ENCODE measurements at places on chromosomes 11 and 22.

GRCh38 chr11:116202922-116203321 lies 569.9 kb downstream of the BUD13 start:
- no peak for DNase-seq

DNA sequence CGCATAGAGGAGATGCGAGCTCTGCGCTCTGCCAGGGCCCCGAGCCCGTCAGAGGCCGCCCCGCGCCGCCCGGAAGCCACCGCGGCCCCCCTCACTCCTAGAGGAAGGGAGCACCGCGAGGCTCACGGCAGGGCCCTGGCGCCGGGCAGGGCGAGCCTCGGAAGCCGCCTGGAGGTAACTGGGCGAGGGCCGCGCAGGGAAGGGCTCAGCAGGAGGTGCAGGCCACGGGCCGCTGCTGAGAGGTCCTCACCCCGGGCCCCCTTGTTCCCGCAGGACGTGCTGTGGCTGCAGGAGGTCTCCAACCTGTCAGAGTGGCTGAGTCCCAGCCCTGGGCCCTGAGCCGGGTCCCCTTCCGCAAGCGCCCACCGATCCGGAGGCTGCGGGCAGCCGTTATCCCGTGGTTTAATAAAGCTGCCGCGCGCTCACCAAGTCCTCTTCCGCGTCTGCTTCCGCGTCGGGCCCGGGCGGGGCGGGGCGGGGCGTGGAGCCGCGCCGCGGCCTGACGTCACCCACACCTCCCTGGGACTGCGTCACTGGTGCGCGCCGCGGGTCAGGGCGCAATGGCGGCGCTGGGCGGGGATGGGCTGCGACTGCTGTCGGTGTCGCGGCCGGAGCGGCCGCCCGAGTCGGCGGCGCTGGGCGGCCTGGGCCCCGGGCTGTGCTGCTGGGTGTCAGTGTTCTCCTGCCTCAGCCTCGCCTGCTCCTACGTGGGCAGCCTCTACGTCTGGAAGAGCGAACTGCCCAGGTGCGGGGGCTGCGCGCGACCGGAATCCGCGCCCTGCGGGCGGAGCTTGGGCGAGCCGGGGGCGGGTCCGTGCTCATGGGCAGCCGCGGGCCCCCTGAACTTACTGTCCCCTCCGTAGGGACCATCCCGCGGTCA lies at the start of gene RCE1:
Gene RCE1, plus strand, starts transcription at position 546 of the 880 bp plus-strand sequence. Its CDS starts 15 bp downstream, at position 561.
- peak; percentile 84 for DNase-seq

- no peak for DNase-seq
Observed at GRCh38 chr11:3876613-3877012, 21.1 kb downstream of the STIM1 start.

- DNase-seq: peak; percentile 58
Observed at GRCh38 chr22:26658671-26659478, 1.5 kb downstream of the MIAT start.

- no peak for DNase-seq
Observed at GRCh38 chr11:64126796-64127195, 39.1 kb downstream of the MACROD1 start.

- DNase-seq: no peak
Observed at GRCh38 chr11:93221539-93221938, 23.7 kb upstream of the SLC36A4 start.

- DNase-seq: no peak
Observed at GRCh38 chr11:116989184-116989583, 109.0 kb downstream of the SIK3 start.

DNA sequence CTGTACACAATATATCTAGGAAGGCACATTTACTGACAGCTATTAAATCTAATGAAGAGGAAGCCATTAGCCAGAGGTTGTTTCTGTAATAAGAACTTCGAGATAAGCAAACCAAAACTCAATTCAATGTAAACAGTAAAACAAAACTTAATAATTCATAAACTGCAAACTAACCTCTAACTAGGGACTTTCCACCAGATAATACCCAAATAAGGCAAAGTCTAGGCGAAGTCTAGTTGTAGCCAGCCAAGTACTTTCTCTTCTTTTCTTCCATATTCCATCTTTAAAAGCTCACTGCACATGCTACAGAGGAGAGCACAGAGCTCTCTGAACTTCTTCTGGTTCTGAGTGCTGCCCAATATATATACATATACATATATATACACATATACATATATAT lies 229.9 kb upstream of the ANO5 start:
- no peak for DNase-seq

DNA sequence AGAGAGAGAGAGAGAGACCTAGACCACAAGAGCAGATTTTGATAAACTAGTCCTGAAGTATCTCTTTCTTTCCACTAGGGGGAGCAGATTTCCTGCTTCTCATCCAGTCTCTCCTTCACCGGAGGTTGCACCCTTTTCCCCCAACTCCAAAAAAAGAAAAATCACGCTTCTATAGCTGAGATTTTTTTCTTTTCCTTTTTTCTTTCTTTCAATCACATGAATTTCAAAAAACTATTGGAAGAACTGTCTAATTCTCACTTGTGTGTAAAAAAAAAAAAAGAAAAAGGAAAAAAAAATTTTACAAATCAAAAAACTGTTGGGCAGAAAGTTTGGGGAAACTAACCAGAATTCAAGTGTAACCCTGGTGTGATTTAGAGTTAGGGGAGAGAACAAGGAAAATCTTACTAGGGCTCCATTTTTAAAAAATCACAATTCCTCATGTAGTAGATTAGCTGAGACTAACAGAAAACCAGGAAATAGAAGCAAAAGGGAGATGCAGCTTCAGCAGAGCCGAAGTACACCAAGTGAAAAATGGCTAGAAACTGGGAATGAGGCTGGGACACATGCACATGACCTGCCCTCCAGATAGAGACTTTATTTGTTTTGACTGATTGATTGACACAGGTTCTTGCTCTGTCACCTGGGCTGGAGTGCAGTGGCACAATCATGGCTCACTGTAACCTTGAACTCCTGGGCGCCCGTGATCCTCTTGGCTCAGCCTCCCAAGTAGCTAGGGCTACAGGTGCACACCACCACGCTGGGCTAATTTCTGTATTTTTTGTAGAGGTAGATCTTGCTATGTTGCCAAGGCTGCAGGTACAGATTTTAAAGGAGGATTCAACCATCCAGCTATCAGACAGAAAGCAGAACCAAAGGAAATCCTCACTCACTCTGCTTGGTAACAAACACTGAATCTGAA lies 27.1 kb downstream of the SDHD start:
- DNase-seq: no peak

GRCh38 chr22:20866736-20867135 lies 7.9 kb downstream of the SNAP29 start:
- DNase-seq: no peak

DNA sequence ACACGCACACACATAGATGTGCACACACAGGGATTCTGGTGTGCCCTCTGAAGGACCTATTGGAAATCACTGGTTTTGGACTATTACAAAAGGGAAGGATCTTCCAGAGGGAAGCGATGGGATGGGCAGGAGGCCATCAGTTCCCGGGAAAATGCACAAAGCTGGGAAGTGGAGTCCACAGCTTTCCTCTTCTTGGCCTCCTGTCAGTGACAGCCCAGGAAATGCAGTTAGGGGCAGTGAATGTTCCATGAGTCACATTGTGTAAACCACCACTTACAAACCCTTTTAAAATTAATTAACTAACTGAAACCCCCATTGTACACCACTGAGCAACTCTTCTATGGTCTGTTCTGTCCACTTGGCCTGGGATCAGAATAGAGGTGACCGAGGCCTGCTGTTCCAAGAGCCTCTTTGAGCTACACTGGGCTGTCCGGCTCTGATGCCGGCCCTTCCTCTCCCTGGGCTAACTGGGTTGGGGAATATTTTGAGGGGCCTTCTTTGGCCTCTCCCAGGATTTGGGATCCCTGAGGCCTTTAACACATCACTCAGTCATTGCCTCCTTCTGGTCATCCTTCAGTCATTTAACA lies 137.7 kb downstream of the FEZ1 start:
- no peak for DNase-seq

GRCh38 chr22:45799291-45799690 lies 127.7 kb downstream of the ATXN10 start:
- no peak for DNase-seq

- no peak for DNase-seq
Observed at GRCh38 chr11:70030412-70030811, 47.7 kb upstream of the ANO1 start.

- DNase-seq: no peak
Observed at GRCh38 chr11:117888139-117888566, 11.7 kb upstream of the FXYD6 start.

DNA sequence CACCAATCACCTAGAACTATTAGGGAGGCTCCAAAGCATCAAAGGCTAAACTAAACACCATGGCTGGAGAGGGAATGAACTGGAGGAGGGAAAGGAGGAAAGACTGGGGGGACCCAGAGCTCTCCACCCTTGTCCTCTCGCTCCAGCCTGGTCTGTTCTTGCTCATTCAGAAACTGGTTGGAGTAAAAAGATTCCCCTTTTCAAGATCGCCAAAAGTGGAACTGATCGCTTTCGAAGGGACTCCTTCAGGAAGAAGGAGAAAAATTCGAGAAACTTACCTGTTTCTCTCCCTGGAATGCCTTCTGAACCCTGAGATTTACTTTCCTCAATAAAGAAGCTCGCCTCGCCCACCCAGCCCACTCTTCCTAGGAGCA lies 46.9 kb downstream of the OR4D9 start:
- DNase-seq: no peak

DNA sequence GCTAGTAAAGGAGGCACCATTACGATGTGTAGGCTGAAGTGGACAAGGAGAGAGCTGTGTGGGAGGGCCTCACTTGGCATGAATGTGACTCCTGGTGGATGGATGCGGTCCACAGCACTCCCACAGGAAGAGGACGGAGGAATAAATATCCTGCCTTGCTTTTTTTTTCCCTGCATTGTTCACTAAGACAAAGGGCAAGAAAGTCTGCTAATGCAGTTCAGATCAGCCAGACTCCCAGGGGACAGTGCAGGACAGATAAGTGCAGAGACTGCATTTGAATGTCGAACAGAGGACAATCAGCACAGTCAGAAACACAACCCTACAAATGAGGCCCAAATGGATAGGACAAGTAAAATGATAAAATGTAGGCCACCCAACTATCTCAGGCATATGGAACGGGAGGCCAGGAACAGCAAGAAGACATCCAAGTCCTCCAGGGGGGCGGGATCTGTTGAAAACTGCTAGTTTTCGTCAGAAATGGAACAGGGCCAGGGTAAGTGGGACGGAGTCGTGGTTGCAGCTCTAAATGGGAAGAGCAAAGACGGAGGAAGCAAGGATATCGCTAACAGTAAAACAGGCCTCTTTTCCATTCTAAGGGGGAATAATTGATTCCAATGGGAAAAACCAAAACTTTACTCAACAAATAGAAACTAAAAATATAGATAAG lies 25.2 kb upstream of the OR8B8 start:
- DNase-seq: no peak

GRCh38 chr11:60966890-60967289 lies 4.6 kb upstream of the CD6 start:
- DNase-seq: no peak

DNA sequence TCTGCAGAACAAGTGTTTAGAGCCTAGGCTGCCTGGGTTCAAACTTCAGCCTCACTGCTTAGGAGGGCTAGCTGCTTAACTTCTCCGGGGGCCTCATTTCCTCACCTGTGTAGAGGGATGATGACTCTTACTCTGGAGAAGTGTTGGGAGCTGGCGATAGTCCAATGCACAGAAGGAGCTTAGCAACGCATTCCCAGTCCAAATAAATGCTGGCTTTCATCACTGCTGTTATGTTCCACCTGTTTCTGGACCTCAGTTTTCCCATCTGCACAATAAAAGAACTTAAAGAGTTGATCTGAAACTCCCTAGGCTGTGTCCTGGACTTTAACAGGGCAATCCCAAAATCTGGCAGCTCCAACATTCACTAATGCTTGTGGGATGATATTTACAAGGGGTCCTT lies 337.8 kb downstream of the MIAT start:
- DNase-seq: no peak

DNA sequence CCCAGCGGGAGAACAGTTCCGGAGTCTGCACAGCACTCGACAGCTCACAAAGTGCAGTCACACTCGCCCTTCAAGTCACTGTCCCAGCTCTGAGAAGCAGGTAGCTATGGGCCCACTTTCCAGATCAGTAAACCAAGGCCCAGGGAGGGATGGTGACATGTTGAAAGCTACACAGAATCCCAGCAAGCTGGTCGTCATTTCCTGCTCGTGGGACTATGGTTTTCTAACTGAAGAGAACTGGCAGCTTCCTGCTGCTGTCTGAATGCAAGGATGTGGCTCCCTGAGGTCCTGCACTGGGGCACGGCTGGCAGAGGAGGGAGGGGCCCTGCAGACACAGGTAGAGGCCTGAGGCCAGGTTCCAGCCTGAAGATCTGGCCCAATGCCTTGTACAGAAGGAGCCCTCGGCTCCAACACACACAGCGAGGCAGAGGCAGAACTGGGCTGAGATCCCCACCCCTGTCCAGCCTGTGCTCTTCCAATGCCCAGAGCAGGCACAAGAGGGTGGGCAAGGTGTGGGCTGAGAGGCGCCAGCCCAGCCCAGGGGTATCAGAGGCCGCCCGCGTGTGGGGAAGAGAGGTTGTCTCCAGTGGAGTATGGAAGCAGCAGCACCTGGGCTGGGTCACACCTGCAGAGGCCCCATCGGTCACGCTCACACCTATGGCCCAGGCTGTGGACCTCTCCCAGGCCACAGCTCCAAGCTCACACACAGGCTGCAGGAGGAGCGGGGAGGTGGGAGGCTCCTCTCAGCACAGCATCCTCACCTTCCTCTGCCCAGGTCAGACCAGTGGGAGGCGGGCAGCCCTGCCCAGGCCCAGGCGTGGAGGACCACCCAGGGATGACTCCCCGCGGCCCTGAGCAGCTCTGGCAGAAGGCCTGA lies 119.2 kb downstream of the PHF21B start:
- DNase-seq: no peak

- DNase-seq: no peak
Observed at GRCh38 chr11:68806931-68807844, 34.5 kb downstream of the CPT1A start.

DNA sequence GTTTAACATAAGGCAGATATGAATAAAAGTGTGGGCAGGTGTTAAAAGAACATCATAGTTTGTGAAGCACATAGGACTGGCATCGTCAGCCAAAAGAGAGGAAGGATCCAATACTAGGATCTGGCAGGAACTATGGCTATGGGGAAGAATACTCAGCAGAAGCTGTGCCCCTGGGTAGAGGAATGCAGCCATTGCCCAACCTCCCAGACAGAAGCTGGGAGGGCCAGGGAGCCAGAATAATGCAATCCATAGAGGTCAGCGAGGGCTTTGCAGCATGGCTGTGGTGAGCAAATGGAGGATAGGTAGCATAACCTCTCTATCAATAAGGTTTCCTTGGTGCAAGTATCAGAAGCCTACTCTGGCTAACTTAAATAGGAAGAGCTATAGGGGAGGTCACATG lies 11.7 kb upstream of the CSTF3 start:
- no peak for DNase-seq

- DNase-seq: no peak
Observed at GRCh38 chr22:20012741-20013331, 3.8 kb downstream of the ARVCF start.

DNA sequence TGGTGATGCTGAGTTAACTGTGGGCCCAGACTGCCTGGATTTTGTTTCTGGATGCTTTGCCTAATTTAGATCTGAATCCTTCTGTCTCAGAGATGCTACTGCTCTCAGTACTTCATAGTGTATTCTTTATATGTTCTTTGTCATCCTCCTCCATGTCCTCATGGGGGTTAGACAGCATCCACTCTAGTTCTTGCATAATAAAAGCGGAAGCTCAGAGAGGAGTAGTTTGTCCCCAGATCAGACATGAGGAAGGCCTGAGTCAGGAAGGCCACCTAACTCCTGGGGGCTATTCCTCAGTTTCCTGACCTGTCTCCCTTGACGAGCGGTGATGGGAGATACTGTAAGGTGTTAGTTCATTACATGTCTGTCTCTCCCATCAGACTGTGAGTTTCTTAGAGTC lies 90.2 kb downstream of the SCN3B start:
- DNase-seq: no peak
